NCI-H2081 treated with DMSO at 0.1 percent for 48 hours (cell line): ENCODE measurements at places on chromosomes 3 and 15.

GRCh38 chr15:38349251-38349650, 96.6 kb downstream of the SPRED1 start:
- DNase-seq = no peak

GRCh38 chr15:63090472-63090871, 31.2 kb upstream of the LACTB start:
- DNase-seq = no peak

- DNase-seq = no peak
Observed at GRCh38 chr3:126958638-126959085, 24.3 kb upstream of the PLXNA1 start.

- DNase-seq = no peak
Observed at GRCh38 chr3:23624305-23624704, 181.4 kb upstream of the UBE2E1 start.

- DNase-seq = no peak
Observed at GRCh38 chr15:64048781-64049460, 2.6 kb upstream of the DAPK2 start.

- DNase-seq = no peak
Observed at GRCh38 chr3:128575777-128576176, 74.8 kb downstream of the RPN1 start.
